ENCODE measurements at places on chromosomes 3 and 15.
A peak's percentile ranks its signal among the peaks of the same experiment; 100 is the strongest.

DNA sequence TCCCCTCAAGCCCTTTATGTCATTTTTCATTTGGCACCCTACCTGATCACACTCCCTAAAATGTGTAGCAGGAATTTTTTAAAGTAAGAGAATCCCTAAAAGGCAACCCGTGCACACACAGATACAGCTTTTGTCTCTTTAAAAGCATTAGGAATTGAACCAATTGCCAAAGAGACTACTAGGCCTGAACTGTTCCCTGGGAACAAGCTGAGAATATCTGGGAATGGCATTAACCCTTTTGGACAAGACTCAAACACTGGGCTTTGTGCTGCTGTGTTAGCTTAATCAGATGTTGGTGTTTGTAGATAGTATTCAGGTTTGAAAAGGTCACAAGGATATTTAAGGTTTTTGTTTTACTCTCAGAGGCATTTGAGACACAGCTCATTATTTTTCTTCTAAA lies 414.4 kb upstream of the PDZRN3 start:
- peak; percentile 41 for DNase-seq

- DNase-seq: no peak
Observed at GRCh38 chr3:39103791-39104552, 3.5 kb downstream of the GORASP1 start.

DNA sequence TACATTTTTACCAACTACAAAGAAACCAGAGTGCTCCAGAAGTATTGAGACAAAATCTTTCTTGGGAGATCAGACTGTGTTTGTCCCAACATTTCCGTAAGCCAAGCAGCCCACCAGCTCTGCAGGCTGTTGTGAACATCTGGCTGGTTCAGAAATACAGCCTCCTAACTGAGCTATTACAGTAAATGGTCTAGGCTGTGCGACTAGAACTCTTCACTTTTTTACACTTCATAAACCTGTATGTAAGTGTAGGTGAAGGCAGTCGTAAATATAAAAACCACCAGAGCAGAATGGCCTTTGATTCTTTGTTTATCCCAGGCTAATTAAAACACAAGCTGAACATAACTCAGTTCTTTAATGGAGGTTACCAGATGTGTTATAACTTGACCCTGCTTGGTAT lies 235.3 kb downstream of the ARRDC4 start:
- no peak for DNase-seq

DNA sequence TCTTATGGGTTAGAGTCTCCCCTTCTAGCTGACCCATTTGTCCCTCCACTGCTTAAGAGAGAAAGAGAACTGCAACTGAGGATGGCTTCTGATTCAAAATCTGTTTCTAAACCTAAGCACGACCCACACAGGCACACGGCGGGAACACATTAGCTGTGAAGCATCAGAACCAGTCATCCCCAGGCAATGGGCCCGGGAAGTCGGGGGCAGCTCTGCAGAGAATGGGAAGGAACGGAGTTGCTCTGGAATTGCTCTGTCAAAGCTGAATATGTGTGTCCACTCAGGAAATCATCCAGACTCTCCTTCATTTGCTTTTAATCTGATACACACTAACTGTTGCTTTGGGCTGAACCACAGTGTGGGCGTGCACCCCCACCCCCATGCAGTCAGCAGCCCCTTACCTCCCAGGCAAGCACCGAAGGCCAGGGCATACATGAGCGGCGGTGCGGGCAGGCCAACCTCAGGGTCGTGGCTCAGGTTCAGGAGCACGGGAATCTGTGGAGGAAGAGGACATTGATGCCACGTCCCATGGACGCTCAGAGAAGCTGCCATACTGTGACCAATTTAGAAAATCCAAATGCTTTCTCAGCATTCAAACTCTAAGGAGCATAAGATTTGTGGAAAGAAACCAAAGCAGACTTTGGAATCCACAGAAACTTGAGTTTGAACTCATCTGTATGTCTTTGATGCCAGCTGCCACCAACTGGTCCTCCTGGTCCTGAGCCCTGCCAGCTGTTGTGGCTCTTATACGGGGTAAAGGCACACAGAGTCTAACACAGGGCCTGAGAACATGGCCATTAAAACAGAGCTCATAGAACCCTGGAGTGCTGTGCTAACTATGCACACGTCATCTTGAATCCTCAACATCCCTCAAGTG lies 247.9 kb downstream of the OCA2 start:
- no peak for DNase-seq

DNA sequence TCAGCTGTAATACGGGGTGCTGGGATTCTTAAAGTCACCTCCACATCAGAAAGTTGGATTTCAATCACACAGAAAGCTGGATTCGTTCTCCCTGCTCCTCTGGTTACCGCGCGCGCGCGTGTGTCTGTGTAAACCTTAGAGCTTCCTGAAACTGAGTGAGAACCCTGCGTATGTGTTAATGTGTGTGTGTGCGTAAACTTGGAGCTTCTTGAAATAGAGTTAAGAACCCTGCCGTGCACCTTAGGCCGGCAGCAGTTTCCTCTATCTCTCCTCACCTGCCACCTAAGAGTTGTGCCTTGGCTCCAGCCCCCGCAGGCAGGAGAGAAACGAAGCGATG lies 531 bp downstream of the LZTFL1 start:
- DNase-seq: no peak

GRCh38 chr3:23159929-23160328 lies 43.2 kb upstream of the UBE2E2 start:
- DNase-seq: no peak

GRCh38 chr15:29870495-29871151 lies 48.4 kb upstream of the TJP1 start:
- DNase-seq: no peak

DNA sequence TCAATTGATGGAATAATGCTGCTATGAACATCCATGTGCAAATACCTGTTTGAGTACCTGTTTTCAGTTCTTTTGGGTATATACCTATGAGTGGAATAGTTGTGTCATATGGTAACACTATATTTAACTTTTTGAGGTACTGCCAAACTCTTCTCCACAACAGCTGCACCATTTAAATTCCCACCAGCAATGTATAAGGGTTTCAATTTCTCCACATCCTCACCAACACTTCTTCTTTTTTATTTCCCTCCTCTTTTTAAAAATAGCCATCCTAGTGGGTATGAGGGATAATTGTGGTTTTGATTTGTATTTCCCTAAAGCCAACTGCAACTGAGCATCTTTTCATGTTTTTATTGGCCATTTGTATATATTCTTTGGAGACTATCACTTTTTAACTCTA lies 31.3 kb upstream of the ARHGEF3 start:
- no peak for DNase-seq

- DNase-seq: no peak
Observed at GRCh38 chr3:152184971-152185686, 83.6 kb upstream of the MBNL1 start.

DNA sequence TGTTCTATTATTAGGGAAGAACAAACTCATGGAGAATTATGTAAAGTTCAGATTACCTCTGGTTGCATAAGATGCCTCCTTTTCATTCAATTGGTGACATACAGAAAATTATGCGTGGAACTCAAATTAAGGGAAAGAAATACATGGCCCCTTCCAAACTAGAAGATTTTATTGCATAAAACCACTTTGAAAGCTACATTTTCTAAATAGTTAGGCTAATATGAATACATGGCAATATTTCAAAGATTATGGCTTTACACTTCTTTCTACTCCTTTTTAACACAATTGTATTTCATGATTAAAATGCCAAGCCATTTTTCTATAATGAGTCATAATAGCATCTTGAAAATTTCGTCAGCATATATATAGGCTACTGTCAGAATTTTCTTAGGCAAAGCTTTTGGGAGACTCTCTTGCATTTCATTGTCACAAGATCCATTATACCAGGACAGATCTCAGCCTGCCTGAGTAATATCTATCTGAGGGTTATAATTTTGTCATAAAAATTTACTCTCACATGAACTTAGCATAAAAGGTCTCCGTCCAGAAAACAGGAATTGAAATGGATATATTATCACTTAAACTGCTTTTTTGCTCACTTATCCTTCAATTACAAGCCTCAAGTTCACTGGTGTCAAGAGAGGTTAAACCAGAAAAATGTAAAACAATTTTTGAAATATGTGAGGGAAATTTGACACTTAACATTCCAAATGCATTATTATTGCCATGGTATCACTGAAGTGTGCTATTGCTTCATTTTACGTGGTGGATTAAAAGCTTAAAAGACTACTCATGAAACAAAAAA lies 37.1 kb downstream of the CPA3 start:
- no peak for DNase-seq

DNA sequence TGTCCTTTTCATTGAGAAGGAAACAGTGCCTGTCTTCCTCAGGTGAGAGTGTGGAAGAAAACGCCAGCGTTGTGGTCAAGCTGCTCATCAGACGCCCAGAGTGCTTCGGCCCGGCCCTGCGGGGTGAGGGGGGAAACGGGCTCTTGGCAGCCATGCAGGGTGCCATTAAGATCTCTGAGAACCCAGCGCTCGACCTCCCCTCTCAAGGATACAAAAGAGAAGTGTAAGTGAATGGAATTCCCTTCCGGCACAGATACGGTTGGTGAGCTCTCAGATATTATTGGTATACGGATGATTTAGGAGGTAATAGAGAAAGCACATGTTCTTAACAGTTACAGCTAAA lies 245.7 kb upstream of the CHRM5 start:
- no peak for DNase-seq

DNA sequence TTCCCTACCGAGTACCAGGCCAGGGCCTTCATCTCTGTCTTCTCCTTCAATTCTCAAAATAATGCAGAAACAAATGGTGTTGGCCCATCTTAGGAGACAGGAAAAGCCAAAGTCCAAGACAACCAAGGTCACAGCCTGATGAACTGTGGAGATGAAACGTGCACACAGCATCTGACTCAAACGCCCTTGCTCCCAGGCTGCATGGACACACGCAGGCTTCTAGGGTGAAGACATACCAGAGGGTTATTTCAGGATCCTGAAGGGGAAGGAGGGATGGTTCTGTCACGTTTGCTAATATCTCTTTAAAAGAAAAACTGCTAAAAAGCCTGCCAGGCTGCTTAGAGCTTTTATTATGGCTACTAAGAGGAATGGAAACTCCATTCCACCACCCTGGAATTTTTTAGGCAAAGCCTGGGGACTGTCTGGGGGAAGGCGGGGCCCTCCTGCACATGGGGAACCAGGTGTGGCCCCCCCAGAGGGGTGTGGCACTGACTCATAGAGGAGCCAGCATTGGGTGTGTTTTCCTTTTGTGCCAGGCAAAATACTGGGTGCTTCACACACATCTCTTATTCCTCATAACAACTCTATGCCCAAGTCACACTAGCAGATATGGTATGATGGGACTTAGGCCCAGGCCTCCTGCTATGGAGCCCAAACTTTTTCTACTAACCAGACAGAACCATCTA lies 62.9 kb downstream of the UMPS start:
- no peak for DNase-seq

DNA sequence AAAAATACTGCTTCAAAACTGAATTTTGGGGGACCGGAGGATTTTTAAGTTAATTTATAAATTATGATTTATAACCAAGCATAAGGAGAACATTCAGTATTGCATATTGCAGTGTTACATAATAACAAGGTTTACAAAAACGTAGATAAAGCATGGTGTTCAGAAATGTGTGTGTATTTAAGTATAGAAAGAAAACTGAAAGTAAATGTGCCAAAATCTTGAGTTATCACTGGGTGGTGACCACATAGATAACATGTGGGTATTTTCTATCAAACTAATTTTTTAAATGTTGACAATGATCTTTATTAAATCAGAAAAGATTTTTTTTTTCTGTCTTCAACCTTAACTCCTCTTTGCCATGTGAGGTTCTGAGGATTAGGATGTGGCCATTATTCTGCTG lies 32.6 kb downstream of the EIF2AK4 start:
- no peak for DNase-seq

- no peak for DNase-seq
Observed at GRCh38 chr15:31046759-31047359, 54.7 kb downstream of the TRPM1 start.

DNA sequence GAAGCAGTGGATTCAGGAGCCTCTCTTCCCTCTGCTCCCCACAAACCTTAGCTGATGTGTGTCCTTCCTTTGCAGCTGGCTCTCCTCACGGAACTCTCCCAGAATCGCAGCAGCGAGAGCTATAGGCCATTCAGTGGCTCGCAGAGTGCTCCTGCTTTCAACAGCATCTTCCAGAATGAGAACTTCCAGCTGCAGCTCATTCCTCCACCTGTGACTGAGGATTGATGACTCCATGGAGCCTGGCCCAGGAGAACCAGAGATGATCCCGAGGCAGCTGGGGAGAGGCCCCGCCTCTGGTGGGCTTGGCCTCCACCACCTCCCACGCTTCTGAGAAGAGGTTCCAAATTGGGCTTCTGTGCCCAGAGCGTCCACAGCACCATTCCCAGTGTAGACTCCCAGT lies 101.1 kb downstream of the C3orf70 start:
- DNase-seq: no peak

- no peak for DNase-seq
Observed at GRCh38 chr3:129014148-129014547, 13.0 kb downstream of the EFCC1 start.

GRCh38 chr3:4749567-4750002 lies 229.7 kb upstream of the BHLHE40 start:
- DNase-seq: no peak

- peak; percentile 90 for DNase-seq
Observed at GRCh38 chr3:161560008-161560637, 63.5 kb downstream of the OTOL1 start.

DNA sequence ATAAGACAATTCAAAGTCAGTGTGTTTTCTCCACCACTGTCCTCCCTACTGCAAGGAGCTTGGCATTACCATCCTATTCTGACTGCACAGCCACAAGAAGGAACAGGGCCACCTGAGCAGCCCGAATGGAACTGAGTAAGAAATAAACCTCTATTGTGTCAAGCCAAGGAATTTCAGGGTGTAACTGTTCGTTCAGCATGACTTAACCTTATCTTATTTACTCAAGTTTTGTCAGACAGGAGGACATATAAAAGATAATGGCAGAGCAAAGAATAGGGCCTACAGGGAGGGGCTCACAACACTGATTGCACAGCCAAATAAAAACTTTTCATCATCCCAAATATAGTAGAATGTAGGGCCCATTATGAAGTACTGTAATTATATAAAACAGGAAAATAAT lies 236.1 kb downstream of the NEK10 start:
- no peak for DNase-seq

Data from spinal cord (tissue), 10 donors.